ENCODE measurements at places on chromosomes 2 and 18.
A peak's percentile ranks its signal among the peaks of the same experiment; 100 is the strongest.

DNA sequence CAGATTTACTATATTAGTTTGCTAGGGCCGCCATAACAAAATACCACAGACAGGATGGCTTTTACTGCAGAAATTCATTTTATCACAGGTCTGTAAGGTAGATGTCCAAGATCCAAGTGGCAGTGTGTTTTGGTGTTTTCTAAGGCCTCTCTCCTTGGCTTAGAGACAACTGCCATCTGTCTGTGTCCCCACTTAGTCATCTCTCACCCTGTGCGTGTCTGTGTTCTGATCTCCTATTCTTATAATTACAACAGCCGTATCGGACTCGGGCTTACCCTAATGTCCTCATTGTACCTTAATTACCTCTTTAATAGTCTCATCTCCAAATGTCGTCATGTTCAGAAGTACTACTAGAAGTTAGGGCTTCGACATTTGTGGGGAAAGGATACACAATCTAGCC lies 362.3 kb upstream of the CDH19 start:
- DNase-seq: no peak

DNA sequence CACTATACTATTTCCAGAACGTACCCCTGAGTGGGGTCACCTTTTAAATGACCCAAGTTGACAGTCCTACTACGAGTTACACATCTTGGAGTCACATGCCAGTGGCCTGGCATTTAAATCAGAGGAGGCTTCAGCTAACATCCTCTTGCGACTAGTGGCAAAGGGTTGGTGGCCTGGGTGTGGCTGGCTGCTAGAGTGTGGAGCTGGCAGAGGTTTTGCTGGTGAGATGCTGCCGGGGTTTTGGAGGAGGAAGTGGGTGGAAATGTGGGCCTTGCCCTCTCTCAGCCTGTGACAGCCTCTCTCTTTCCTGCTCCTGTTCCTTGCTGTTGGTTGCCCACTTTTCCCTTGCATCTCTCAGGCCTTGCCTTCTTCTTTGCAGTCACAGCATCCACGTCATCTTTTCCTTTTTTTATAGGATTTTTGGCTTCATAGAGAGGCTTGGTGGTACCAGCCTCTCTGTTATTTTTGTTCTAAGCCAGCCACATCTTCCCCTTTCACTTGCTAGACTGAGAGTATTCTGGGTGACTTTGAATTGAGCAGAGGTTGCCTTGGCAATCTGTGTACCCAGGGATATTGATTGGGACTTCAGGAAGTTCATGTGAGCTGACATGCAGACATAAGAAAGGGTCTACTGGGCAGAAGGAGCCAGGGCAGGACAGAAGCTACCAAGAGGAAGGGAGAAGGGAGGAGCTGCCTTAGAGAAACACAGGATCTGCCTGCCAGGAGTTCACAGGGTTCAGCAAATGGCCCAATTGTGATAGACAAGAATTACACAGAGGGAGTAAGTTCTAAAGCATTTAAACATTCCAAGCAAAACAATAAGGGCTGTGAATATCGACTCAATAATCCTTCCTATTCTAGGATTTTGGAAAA lies 55.4 kb downstream of the CDC42EP3 start:
- peak; percentile 22 for DNase-seq

DNA sequence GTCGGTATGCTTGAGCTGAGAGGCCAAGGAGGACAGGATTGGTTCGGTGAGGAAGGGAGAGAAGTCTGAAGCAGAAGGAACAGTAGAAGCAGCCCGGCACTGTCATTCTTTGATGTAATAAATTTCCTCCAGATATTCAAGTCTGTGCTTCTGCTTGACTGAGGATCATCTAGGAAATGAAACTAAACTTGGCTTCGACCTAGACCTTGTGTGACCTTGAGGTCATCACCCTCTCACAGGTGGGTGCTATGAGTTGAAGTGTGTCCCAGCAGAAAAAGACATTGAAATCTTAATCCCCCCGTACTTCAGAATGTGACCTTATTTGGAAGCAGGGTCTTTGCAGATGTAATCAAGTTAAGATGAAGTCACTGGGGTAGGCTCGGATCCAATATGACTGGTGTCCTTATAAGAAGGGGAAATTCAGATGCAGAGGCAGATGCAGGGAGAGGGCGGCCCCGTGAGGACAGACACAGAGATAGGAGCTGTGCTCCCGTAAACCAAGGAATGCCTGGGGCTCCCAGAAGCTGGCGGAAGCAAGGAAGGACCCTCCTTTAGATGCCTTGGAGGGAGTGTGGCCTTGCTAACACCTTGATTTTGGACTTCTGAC lies 49.0 kb downstream of the PRKCE start:
- DNase-seq: no peak

GRCh38 chr2:133044556-133044955 lies 374.6 kb upstream of the LYPD1 start:
- no peak for DNase-seq

GRCh38 chr2:85668009-85668856 lies at the start of gene SFTPB:
TSS of gene SFTPB (minus strand) at chr2:85668199. CDS start at chr2:85668183, 16 bp downstream.
- DNase-seq: no peak

DNA sequence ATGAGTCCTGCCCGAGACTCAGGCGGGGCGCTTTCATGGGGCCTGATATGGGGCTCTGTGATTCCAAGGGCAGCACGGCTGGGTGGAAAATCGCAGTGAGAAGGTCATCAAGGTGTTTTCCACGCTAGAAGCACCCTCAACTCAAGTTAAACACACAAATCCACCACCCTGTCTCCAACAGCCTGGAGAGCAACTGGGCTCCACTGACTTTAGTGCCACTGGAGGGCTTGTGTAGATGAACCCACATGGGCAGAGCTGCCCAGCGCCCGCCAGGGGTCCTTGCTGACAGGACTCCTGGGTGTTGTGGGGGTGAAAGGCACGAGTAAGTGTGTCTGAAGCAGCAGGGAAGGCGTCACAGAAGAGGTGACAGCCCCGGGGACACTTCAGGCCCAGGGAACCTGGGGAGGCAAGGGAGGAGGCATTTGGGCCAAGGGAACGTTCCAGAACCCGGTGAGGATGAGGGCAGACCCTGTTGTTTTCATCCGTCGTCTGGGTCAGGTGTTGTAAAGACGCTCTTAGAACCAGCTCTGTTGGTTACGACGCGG lies 51.8 kb upstream of the CTDP1 start:
- DNase-seq: no peak

GRCh38 chr2:134375935-134376334 lies 122.1 kb downstream of the MGAT5 start:
- DNase-seq: no peak

DNA sequence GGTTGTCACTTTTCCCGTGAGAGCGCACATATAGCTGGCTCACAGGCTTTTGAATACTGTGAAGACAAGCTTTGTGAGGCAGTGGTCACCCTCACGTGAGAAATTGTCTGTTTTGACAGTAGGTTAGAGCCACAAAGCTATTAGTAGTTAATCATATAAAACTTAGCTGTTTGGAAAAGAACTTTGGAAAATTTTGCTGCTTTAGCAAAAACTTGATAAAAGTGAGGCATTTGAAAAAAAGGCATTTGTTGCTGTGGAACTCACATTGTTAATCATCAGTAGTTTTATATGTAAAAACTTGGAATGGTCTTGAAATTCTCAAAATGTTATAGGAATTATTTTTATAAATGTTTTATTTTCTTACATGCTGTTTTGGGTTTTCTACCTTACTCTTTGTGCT lies 22.3 kb downstream of the C2orf74 start:
- DNase-seq: no peak

- no peak for DNase-seq
These were observed 10.2 kb upstream of the SCN3A start for GRCh38 chr2:165214093-165214492.

DNA sequence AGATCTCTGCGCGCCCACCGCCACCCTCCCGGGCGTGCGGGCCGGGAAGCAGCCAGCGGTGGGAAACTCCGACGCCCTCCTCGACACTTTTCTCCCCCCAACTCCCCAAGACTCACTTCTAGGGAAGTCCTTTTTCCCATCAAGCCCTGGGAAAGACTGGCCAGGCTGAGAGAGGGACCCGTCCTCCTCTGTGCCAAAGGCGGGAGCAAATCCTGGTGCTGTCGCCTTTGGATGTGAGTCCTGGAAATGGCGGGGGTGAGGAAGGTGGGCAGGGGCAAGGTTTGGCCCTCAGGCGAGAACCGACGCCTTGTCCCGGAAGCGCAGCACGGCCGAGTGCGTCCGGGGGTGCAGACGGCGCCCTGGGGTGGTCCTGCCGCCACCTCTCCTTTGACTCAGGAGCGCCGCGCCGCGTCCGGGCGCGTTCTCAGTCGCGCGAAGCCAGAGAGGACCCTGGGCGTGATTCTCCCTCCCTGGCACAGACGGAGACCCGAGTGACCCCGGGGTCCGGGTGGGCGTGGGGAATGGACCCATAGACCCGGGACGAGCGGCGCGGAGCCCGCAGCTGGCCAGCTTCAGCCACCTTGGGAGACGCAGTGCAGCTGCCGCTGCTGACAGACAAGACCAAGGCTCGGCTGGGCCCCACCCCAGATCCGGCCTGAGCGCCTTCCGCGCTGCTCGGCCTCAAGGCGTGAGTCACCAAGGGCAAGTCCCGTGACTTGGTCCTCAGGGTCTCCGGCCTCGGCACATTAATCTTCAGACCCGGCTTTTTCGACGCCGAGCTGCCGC lies 3.5 kb upstream of the LBX2 start:
- DNase-seq: no peak

- DNase-seq: no peak
These were observed 199.7 kb downstream of the PID1 start for GRCh38 chr2:229071292-229071976.

GRCh38 chr2:107174171-107174570 lies 288.2 kb upstream of the ST6GAL2 start:
- DNase-seq: no peak

DNA sequence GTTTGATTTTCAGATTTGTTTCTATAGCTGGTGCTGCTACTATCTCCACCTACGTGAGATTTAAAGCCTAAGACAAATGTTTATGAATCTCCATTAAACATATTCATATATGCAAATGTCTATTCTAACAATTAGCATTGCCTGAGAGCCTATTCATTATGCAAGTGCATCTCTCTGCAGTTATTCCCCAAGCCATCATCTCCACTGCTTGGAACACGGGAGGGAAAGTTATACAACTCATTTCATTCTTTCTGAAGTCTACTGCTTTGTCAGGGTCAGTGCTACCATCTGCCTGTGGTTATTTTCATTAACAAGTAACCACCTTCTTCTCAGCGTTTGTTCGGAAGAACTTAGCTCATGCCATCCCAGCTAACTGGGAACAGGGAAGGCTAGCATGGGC lies 188.8 kb upstream of the REV1 start:
- no peak for DNase-seq

GRCh38 chr2:205727174-205727573 lies 44.9 kb downstream of the NRP2 start:
- no peak for DNase-seq

- DNase-seq: no peak
These were observed 321.4 kb upstream of the ETAA1 start for GRCh38 chr2:67075530-67076238.

DNA sequence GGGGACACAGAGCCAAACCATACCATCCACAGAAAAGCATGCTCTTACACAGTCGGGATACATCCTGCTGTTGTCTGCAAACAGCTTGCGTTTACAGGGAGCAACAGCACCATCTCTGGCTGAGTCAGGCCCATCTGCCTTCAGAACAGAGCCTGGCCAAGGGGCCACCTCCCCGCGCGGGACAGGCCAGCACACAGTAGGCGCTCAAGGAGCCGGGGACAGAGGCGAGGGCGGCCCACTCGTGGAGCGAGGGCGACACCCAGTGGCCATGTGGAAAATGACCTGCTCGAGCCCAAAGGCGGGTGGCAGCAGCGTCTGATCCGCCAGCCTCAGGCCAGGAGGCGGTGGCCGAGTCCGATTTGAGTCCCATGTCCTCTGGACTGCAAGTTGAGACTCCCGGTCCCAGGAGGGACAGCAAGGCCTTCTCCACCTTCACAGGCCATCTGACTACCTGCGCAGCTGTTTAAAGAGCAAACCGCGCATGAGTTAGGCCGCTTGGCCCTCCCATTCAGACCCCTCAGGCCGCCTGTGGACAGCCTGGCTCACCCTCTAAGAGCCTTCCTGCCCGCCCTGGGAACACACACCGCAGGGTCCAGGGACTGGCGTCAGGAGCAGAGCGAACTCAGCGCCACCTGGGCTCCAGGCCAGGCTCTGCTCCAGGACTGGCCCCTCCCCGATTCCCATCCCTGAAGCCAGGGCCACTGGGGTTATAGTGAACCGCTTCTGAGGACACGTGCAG lies 38.3 kb downstream of the TTC32 start:
- peak; percentile 40 for DNase-seq

- no peak for DNase-seq
These were observed 133.4 kb upstream of the GPC1 start for GRCh38 chr2:240302041-240302440.

- DNase-seq: no peak
These were observed 76.1 kb downstream of the RHBDD1 start for GRCh38 chr2:226911932-226912331.

- no peak for DNase-seq
These were observed 673.8 kb upstream of the SALL3 start for GRCh38 chr18:78305789-78306188.

DNA sequence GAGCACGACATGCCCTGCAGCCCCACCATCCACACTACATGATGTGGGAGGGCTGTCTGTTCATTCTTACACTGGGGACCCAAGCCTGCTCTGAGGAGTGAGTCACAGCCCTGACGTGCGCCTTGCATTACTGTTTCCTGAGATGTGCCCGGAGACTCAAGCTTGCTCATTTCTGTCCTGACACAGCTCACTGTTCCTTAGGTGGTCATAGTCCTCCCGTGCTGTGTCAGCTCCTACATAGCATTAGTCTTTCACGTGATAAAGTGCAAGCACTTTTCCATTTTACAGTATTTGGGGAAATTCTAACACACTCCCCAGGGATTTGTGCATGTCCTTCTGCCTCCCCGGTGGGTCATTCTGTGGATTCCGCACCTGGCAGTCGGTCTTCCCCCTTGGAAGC lies 46.2 kb upstream of the TRIM43B start:
- no peak for DNase-seq

DNA sequence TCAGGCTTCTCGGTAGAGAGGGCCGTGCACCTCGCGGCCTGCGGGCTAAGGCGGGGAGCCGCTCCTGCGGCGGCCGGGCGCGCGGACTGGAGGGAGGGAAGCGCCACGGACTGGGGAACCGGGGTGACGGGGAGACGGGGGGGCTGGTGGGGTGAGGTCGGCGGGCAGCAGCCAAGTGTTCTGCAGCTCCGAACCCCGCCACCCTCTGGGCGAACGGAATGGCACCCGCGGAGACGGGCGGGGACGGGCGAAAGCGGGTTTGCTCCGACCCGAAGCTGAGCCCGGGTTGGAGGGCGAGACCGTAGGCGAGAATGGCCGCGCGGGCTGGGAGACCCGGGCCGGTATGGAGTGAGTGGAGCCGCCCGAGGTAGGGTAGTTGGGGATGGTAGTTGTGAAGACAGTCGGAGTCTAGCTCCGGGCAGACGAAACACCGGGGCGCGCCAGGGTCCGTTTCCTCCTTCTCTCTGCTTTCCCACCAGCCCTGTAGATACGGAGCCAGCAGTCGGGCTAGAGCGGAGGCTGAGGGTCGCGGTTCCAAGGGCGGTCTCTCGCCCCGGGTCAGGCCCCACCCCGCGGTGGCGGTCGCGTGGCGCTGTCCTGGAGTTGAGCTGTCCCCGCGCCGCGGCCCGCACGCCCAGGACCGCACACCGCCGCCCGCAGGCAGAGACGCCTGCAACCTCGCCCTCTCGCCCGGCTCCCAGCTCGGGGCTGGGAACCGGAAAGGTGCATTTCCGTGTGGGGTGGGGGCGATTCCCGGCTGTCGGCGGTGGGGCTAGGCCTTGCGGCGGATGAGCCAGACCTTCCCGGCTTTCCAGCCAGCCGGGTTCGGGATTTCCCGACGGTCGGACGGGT lies 160.3 kb upstream of the SIX2 start:
- no peak for DNase-seq

All from stimulated activated CD4-positive, alpha-beta T cell treated with anti-CD3 and anti-CD28 coated beads, Interleukin-12 subunit alpha, Interleukin-12 subunit beta, amount 100 ng/mL, for 24 hours (primary cell).